ENCODE measurements at places on chromosomes 13 and 19.

- DNase-seq = no peak
These were observed 15.4 kb downstream of the UBXN6 start for GRCh38 chr19:4441994-4442818.

GRCh38 chr13:85080691-85081090, 718.5 kb downstream of the SLITRK6 start:
- DNase-seq = no peak

GRCh38 chr13:96650301-96650886, 343.9 kb downstream of the OXGR1 start:
- DNase-seq = no peak

GRCh38 chr19:55536951-55537740, at the start of gene SBK2:
SBK2 (minus strand) TSS chr19:55537133; CDS start chr19:55536294, 839 bp downstream.
- no peak for DNase-seq

GRCh38 chr13:99892196-99892613, 79.4 kb downstream of the ZIC5 start:
- no peak for DNase-seq

GRCh38 chr13:30746791-30747190, 11.4 kb downstream of the ALOX5AP start:
- no peak for DNase-seq

- DNase-seq = no peak
These were observed 38.3 kb downstream of the RASL11A start for GRCh38 chr13:27308941-27309340.

DNA sequence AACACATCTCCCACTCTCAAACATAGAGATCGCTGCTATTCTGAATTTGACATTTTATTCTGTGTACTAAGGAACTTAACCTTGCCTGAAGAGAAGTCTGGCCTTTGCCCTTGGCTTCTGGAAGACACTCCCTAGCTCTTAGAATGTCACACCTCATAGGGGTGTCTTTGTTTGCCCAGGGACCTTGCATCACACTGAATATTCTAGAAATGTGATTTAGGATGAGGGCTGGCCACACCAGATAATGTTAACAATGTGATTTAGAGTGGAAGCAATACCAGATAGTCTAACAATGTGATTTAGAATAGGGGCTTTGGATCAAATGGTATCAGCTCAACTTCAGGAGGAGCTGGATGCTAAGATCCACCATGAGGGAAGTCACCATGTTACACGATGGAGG, 6.6 kb downstream of the SIGLECL1 start:
- no peak for DNase-seq

DNA sequence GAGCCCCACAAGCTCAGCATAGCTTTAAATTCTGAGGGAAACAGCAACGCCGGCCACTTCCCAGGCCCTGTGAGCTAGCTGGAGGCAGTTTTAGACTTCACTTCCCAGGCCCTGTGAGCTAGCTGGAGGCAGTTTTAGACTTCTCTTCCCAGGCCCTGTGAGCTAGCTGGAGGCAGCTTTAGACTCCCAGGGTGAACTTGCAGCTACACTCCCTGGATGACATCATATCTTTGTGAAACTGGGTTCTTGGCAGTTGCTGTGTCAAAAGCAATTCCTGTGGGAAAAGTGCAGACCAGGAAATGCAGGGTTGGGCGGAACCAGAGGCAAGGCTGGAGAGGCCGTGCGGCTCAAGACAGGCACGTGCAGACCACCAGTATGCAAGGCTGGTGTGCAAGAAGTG, 12.7 kb downstream of the SOX1 start:
- no peak for DNase-seq

DNA sequence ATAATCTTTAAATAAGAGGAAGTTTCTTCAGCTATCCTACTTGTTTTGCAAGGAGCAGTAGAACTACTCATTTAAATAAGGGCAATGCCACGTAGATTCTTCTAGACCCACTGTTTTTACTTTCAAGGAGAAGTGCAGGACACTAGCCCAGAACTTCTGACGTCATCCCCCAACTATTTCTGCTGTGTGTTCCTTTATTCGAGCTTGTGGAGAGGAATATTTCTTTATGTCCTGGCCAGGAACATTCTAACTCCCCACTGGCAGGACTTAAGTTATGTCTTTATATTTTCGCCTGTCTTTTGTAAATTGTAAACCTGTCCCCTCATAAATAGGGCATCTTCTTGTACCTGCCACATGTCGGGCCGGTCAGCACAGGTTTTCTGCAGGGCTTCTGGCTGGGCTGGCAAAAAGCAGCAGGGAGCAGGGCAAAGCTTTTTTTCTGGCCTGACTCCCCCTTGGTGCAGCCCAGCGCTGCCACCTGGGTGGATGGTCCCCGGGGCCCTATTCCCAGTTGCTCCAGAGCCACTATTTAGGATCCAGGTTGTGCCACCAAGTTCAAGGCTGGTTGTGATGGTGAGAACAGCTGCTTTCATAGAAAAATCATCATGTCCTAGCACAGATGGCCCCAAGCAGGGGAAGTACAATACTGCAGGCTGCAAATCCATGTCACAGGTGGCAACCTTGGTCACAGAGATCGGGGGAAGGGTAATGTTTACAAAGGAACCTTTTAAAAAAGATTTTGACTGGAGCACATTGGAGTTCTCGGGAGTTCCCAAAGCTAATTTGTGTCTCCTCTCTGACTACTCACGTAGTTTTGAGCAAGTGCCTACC, 1.8 kb downstream of the MBNL2 start:
- no peak for DNase-seq

DNA sequence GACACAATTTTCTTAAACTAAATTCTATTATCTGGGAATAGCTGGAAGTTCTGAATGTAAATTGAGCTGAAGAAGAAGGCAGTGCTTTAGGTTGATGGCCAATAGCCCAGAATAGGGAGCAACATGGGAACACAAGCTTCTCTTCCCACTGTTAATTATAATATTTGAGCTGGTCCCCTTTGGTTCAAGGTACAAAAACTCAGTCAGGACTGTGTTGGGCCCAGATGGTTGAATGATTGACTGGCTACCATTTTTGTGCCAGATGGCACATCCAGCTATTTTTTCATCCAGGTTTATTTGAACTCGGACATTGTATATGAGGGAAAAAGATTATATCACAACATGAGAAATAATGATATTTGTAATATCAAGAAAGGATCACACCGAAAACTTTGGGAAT, 458.9 kb downstream of the SLITRK1 start:
- DNase-seq = no peak

DNA sequence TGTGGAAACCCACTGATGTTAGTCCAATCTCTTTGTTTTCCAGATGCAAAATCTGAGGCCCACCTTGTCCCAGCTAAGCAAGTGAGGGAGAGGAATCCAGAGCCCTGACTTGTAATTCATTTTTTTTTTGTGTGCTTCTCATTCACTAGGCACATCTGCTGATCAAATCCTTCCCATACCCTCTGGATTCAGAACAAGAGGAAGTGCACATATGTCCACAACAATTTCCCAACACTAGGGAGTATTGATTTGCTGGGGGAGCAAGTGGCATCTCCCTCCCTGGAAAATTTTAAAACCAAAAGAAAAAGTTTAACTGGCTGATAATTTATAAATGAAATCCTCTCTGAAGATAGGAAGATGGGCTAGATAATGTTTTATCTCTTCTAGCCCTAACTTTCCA, 94.6 kb upstream of the RFC3 start:
- DNase-seq = no peak
